ENCODE measurements at places on chromosomes 3 and 15.

DNA sequence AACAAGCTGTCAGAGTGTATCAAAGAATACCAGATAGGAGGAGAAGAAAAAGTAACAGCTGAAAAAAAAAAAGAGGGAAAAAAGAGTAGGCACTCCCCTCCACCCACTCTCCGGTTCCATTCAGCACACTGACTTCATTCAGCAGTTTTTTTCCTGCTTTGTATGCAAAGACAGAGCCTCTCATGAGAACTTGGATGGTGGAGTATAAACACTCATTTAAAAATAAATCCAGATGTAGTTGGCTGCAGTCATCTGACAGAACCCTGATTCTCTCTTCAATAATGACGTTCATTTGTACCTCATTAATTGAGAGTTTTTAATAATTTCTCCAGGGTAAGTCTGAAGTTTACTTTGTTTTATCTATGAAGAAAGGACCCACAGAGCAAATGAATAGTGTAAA is 81.0 kb downstream of the TMEM108 start:
- DNase-seq, result no peak

GRCh38 chr3:129793942-129794310 is 99.6 kb downstream of the TMCC1 start:
- no peak for DNase-seq

GRCh38 chr3:141336672-141337522 is 31.4 kb upstream of the ZBTB38 start:
- no peak for DNase-seq

- no peak for DNase-seq
These were observed 108.2 kb downstream of the EOMES start for GRCh38 chr3:27613846-27614500.

DNA sequence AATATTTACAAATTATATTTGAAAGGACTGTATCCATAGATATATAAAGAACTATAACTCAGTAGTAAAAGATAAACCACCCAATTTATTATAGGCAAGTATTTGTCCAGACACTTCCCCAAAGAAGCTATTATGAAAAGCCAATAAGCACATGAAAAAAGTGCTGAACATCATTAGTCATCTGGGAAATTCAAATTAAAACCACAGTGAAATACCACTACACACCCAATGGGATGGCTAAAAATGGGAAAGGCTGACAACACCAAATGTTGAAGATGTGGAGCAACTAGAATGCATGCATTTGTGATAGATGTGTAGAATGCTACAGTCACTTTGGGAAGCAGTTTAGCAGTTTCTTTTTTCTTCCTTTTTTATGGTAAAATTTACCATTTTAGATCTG is 147.0 kb downstream of the PDE8A start:
- DNase-seq, result no peak

DNA sequence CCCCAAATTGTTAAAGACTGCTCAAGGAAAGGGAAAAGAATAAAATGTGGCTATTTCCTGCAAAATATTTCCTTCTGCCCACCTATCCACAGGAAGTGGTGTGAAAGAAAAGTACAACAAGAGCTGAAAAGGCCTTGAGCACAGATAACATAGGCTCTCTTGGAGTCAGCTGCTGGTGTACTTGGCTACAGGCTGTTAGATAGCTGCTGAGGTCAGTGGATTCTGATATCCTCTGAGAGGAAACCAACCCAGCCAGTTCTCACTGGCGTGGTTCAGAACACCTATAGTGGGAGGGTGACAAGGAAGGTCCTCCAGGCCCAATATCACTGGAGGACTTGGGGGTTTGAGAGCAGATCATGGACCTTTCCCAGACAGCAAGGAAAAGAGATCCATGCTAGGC is 124.4 kb upstream of the GAP43 start:
- no peak for DNase-seq

- no peak for DNase-seq
These were observed 2.8 kb downstream of the LSAMP start for GRCh38 chr3:116442331-116443021.

GRCh38 chr15:74669627-74670026 is 26.2 kb downstream of the EDC3 start:
- DNase-seq, result no peak

DNA sequence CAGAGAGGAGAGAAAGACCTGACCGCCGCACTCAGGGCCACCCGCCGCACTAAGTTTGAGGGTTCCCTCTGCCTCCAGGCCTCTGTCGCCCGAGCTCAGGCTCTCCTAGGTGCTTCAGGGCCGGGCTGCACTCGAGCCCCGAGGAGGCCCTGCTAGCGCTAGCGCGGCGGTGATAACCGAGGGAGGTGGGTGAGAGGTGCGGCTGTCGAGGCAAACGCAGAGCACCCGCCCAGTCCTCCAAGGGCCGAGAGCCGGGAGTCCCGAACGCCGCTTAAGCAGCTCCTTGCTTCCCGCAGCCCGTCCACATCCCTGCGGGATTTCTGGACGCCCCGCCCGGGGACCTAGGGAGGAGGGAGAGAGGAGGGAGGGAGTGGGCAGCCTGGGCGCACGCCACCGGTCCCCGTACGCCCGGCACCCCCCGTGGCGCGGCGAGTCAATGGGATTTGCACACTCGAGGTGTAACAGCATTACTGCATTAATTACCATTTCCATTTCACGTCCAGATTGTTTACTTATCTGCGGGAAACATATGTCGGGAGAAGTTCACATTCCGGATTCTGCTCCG is 6.8 kb downstream of the SOX14 start:
- no peak for DNase-seq

DNA sequence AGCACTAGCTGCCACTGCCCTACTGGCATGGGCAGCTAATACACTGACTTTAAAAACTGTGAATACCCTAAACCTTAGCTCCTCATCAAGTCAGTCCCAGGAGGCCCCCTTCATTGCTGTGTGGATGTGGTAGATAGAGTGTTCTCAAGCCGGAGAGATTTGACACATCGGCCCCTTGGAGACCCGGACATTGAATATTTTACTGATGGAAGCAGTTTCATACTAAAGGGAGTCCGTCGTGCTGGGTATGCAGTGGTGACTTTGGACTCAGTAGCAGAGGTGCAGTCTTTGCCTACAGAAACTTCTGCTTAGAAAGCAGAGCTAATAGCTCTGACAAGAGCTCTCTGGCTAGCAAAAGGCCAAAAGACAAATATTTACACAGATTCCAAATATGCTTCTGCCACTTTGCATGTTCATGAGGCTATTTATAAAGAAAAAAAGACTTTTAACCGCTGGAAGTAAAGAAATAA is 17.5 kb downstream of the CCR4 start:
- DNase-seq, result no peak

- DNase-seq, result no peak
These were observed 27.0 kb upstream of the ITPKA start for GRCh38 chr15:41466711-41467110.

GRCh38 chr3:98812851-98813374 is 49.8 kb downstream of the ST3GAL6 start:
- DNase-seq, result no peak

- DNase-seq, result no peak
These were observed 15.8 kb downstream of the IQSEC1 start for GRCh38 chr3:13057282-13058040.

- DNase-seq, result no peak
These were observed 780 bp upstream of the ACAD9 start for GRCh38 chr3:128878556-128879124.

GRCh38 chr15:68304589-68305337 is 27.2 kb downstream of the FEM1B start:
- DNase-seq, result no peak

DNA sequence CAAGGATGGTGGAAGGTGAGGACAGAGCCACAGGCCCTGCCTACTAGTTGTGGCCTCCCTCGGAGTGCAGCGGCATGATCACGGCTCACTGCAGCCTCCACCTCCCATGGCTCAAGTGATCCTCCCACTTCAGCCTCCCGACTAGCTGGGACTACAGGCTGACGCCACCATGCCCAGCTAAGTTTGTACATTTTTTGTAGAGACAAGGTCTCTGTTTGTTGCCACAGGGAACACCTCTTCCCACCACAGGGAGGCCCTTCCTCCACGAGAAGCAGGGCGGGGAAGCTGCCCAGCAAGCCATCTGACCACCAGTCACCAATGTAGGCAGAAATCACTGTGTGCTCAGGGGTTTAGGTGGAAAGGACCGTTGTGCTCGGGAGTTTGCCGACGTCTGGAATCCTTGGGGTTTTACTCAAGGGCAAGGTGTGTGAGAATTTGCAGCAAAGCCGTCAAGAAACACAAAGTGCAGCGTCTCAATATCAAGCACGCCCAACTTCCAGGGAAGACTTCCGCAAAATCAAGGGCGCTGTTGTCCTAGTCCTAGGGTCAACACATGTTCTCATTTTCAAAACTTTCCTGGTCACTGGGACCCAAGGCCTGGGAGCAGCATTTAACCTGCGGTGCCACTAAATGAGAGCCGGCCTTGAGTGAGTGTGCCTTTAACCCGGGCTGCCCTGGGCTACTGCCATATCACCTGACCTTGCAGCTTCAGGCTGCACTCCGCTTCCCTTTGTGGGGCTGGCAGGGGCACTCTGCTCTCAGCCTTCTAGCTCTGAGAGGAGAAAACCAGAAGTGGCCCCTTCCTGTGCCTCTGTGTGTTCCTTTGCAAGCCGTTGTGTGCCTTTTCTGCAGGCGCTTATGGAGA is 65.7 kb downstream of the SLC12A8 start:
- DNase-seq, result no peak

DNA sequence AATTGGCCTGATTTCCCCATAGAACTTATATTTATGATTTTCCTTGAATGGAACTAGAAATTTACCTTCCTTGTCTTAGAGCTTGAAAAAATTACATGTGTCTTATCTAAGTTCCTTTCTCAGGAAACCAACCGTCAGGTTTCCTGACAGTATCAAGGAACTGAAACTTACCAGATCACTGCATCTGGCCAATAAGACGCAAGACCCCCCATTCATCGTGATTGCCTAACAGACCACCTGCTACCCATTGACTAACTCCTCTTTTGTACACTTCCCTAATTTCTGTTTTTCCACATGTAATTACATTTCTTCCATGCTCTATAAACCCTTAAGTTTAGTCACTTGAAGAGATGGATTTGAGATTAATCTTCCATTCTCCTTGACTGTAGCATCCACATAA is 517.2 kb upstream of the CBLB start:
- DNase-seq, result no peak

GRCh38 chr3:161413855-161414210 is 42.5 kb upstream of the SPTSSB start:
- DNase-seq, result no peak

DNA sequence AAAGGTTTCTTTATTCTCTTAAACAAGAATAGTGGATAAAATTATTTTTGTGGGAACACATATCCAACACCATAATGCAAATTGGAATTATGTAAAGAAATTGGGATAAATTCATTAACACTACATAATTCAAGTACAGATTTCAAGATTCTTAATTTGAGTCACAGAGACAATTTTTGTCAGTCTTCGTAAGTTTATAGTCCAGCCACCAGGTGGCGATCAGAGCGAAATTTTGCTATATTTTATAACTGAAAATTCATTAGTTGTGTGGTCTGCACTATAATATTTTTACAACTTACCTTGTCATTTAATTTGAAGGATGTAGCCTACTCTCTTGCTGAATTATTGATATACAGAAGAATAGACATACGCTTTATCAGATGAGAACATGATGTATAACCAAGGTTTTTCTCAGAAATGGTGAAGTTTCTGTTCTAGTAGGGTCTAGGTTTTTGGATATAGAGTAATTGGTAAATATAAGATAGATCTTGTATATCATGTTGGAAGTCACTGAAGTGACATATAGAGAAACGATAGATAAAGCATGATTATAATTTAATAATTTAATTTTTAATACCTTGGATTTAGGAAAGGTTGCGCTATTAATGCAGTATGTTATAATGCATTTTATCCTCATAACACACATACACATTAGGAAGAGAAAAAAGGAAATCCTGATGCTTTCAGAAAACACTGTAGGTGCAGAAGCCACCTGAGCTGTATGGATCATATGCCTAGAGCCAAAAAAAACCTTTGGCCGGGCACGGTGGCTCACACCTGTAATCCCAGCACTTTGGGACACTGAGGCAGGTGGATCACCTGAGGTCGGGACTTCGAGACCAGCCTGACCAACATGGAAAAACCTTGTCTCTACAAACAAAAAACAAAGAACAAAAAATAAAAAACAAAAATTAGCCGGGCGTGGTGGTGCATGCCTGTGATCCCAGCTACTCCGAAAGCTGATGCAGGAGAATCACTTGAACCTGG is 31.7 kb downstream of the PLSCR4 start:
- DNase-seq, result peak; percentile 35

DNA sequence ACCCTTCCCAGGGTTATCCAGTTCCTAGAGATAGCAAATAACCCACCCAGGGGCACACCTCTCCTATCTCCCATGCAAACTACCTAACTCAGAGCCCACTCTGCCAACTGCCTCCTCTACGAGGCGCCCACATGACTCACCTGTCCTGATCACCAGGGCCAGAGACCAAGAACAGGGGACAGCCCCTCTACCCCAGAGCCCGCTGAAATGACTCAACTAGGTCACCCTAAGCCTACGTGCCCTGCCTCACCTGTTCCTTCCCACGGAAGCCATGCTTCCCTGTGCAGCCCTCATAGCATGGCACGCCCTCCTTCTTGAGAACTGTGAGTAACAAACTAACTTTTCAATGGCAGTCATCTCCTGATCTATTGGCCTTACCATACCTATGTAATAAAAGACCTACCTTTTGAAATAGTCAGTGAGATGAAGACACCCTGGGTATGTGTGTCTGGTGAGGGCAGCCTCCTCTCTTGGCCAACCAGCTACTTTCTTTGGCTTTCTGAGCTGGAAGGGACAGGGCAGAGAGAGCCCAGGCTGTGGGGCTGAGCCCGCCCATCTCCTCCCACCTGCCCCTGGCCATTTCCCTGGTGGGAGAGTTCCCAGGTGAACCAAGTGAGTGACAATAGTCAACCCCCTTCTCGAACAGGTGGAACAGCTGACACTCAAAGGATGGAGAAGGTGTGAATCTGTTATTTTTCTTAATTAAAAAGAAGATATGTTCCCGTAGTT is 25.5 kb upstream of the PRR23E start:
- no peak for DNase-seq

GRCh38 chr15:80608688-80609087 is 86.4 kb upstream of the ABHD17C start:
- no peak for DNase-seq

DNA sequence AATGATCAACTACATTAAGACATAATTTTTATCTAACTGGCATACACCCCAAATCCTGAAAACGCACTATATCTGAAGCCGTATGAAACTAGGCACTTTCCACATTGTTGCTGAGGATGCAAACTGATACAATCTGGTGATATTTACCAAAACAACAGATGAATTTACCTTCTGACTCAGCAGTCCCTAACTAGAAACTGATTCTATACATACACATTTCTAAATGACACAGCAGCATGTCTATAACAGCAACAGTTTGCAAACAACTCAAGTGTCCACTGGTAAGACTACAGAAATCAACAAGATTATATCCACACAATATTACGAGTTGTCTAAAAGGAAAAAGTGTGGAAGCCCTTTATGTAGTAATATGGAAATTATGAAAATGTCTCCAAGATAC is 22.9 kb downstream of the SECISBP2L start:
- no peak for DNase-seq
